ENCODE measurements at places on chromosomes 3 and 15. TPM values are rescaled to one million over a fixed set of nuclear protein-coding genes. Genes with fewer than 3 reads are reported as not detected.

Gene TASOR
- total RNA-seq, result 45.9 TPM

Gene ZNF80
- total RNA-seq, result not detected

Gene CKMT1A
- not detected for total RNA-seq

Gene CNTN4
- total RNA-seq, result not detected

Gene PTPRG
- 24.6 TPM for total RNA-seq

Data from mammary microvascular endothelial cell (primary cell).